ENCODE measurements at places on chromosomes 5 and 9. TPM values are rescaled to one million over a fixed set of nuclear protein-coding genes. Genes with fewer than 3 reads are reported as not detected.

GRCh38 chr5:174501461-174502069, 222.8 kb upstream of the MSX2 start:
- no peak for DNase-seq

- DNase-seq: no peak
These were observed 41.0 kb downstream of the UNC5A start for GRCh38 chr5:176851380-176851779.

GRCh38 chr5:89204756-89205155, 321.8 kb upstream of the MEF2C start:
- DNase-seq: no peak

GRCh38 chr9:107784235-107784958, 294.8 kb upstream of the KLF4 start:
- DNase-seq: peak; percentile 74

Gene C5orf15
- 73.8 TPM for polyA plus RNA-seq

Gene CNTLN
- 4.5 TPM for polyA plus RNA-seq

Gene BOD1
- polyA plus RNA-seq: 76.7 TPM

Gene TERT
- 4.0 TPM for polyA plus RNA-seq

DNA sequence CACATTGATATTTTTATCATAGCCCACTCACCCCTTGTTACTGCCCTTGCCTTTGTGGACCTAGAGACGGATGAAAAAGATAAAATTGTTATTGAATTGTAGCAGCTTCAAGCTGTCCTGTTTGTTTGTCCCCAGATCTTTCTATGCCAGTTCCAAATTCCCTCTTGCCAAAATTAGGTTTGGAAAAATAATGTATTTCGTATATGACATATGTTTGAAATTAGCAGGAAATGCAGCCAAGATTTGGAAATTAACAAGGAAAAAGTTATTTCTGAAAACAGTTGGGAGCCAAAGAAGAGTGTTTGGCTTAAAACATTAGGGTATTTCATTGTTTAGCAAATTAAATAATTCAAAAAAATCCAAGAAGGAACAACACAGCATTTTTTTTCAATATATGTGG, 33.5 kb downstream of the SPATA31D1 start:
- DNase-seq: no peak

DNA sequence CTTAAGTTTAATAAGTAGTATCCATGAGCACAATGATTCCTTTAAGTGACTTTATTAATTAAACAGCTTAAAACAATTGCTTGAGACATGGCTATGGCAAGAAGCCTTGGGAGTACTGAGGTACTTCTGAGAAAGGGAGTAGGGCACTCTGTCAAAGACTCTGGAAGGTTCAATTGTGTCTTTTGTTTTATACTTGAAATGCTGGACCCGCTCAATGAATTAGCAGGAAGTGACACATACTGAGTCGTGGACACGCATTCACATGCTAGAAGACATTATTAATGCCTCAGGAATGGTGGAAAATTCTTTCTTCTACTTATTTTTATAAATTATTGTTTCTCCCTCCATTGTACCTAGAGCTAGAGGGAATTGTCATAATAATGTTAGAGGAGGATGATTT, 347.3 kb upstream of the ZNF608 start:
- DNase-seq: no peak

- DNase-seq: no peak
These were observed 3.1 kb downstream of the RANBP3L start for GRCh38 chr5:36298552-36298951.

Gene TIMD4
- 1.5 TPM for polyA plus RNA-seq

DNA sequence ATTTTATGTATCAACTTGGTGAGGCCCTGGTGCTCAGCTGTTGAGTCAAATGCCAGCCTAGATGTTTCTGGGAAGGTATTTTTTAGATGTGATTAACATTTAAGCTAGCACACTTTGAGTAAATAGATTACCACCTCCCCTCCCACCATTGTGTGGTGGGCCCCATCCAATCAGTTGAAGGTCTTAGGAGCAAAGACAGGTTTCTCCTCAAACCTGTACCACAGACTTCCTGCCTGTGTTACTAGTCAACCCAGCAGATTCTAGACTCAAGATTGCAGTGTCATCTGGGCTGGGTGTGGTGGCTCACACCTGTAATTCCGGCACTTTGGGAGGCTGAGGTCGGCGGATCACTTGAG, 33.8 kb downstream of the MRPL36 start:
- DNase-seq: no peak

DNA sequence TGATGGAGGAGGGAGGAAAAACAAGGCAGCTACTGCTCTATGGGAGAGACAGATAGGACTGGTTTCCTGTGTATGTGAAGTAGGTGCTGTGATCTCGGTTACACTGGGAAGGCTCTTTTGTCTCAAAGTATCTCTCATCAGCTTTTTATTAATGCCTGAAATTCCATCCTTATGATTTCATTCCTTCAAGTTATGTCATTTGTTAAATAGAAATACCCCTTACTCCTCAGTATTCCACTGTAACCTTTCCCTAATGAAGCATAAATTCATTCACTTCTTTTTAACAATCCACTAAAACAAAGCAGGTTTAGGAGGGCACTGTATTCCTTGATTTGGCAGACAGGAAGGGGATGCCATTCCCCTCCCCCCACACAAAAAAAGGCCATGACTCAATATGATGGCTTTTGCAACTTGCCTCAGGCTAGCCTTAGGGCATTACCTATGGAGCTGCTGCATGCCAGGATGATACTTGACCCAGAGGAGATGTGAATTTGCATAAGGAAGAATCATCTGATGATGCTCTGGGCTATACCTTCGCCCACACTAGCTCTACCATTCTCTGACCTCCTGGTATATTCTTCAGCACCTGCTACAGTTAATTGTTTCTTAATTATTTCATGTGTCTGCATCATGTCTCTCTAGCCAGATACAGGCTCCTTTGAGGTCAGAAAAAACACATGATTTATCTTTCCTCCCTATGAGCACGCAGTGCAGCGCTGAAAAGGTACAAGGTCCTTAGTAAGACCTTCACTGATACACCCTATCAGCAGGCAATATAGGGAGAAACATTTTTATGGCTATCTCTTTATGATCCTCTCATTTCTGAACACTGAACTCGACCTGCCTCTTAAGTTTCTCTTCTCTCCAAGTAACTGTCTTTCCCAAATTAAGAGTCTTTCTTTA, 26.3 kb downstream of the NR3C1 start:
- peak; percentile 89 for DNase-seq

Gene PALM2AKAP2
- 4.3 TPM for polyA plus RNA-seq

GRCh38 chr9:136968333-136969127, 8.8 kb upstream of the PTGDS start:
- no peak for DNase-seq

DNA sequence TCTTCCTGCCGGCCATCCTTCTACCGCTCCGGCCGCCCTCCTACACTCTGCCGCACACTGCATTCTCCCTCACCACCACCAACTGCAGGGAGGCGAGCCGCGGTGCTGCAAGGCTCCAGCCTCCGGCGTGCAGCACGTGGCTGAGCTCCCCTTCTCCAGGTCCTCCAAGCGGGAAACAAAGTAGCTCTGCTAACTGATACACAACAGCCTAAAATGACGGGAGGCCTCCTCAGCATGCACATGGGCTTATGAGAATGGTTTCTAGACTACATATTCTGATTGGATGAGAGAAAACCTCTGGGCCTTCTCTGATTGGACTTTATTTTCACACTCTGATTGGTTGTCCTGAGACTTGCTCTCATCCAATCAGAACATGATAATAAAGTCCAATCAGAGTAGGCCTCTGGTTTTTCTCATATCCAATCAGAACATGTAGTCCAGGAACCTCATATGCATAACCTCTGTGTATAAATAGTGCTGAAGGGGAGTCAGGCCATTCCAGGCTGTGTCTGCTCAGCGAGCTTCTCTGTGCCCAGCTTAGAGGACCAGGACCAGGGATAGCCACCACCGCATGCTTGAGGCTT, 27.0 kb upstream of the ZNF354B start:
- DNase-seq: no peak

DNA sequence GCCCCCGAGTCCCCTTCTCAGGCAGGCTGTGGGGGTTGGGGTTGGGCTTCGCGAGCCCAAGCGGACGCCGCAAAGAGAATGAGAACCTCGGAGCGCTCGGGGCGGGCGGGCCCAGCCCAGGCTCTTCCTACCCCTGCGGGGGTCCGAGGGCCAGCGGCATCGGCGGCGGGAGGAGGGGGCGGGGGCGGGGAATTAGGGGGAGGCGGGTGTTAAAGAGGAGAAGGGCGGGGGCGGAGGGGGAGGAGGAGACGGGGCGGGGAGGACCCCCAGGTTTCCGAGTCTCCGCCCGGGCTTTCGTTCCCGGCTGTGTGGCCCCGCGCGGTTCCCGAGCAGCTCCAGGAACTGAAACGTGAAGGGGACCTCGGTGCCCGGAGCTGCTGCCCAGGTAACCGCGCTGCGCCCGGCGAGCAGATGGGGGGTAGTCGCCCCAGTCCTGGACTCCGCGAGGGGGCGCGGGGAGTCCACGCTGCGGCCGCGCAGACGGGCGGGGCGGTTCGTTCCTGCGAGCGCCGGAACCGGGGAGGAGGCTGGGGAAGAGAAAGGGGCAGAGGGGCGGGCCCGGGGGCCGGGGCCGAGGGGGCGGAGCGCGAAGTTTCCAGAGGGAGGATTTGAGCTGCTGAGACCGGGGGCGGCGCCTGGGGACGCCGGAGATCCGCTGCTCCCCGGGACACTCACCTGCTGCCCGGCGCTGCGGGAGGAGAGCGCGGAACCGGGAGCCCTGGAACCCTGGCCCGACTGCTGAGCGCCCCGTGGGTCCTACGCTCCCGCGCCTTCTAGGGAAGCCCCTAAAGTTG, 38.4 kb upstream of the PLEKHG4B start:
- peak; percentile 37 for DNase-seq

Gene KCNN2
- polyA plus RNA-seq: 0.48 TPM

Gene BSPRY
- 9.5 TPM for polyA plus RNA-seq

Gene RC3H2
- polyA plus RNA-seq: 27.1 TPM

DNA sequence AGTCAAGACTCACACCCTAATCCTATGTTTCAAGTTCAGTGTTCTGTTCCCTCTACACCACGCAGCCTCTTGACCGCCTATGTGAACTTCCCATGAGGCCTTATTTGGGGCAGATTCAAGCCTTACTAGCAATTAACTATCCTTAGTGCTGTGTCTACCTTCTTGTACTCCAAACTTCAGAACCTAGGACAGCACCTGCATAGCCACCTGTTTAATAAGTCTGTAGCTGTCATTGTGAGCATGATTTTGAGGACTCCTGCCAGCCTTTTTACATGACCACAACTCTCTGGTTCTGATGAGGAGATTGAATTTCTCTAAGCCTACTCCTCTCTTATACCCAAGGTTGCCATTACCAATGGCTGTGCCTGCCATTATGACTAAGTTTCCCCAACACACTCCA, 50.8 kb upstream of the PCSK1 start:
- peak; percentile 7 for DNase-seq

DNA sequence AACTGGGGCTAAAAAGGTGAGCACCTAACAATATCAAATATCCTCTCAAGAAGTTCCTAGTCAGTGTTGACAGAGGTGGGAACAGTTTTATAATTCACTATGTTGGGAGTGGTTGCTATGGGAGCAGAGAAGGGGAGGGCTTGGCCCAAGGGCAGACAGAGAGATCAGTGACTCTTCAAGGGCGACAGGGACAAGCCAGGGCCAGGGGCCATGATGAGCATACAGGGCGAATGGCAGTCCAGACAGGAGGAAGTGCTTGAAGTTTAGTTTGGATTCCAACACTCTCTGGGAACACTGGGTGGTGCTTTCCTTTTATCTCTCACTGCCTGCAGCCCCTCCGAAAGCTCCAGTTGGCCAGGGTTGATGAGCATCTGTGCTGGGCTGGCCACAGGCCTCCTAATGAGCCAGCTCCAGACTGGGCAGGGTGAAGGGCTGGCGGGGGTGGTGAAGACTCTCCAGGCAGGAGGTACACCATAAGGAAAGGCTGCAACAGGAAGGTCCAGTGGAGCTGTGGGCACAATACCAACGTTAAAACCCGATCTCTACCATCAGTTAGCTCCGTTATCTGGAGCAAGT, 111.3 kb downstream of the TMEM174 start:
- DNase-seq: no peak

DNA sequence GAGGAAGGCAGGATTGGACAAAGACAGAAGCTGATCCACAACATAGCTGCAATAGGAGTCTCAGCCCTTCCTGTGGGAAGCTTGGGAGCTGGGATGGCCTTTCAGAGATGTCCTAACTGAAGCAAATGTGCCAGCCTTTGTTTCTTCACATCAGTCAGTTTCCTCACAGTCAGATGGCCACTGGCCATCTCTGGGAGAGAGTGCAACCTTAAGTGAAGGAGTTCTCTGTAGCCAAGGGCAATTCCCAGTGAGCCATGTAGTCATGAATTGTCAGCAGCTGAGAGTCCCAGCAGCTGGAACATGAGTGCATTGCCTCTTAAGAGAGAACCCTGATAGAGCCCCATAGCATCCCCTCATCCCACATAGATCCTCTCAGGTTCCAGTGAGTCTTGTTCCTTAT, 89.1 kb upstream of the LIFR start:
- DNase-seq: no peak

Gene MLANA
- polyA plus RNA-seq: 0.54 TPM

- no peak for DNase-seq
These were observed 139.5 kb upstream of the KLF9 start for GRCh38 chr9:70553707-70554673.

- DNase-seq: no peak
These were observed 196.7 kb downstream of the SREK1 start for GRCh38 chr5:66340786-66341185.

DNA sequence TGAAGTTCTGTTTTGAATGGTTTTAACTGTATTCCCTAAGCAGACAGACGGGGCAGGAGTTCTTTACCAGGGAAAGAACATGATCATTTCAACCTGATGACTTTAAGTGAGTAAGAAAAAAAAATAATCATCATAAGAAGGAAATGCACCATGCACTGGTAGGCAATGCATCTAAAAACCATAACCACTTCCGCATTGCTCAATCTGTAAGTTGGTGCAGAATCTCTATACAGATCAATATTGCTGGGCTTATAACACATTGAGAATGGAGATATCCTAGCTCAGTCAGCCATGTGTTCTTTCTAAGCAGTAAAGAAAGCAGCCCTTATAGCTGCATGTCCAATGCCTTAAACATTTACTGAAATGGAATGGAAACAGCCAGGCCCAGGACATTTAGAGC, 407.1 kb upstream of the DMAC1 start:
- DNase-seq: no peak

Gene CYLC2
- polyA plus RNA-seq: not detected

DNA sequence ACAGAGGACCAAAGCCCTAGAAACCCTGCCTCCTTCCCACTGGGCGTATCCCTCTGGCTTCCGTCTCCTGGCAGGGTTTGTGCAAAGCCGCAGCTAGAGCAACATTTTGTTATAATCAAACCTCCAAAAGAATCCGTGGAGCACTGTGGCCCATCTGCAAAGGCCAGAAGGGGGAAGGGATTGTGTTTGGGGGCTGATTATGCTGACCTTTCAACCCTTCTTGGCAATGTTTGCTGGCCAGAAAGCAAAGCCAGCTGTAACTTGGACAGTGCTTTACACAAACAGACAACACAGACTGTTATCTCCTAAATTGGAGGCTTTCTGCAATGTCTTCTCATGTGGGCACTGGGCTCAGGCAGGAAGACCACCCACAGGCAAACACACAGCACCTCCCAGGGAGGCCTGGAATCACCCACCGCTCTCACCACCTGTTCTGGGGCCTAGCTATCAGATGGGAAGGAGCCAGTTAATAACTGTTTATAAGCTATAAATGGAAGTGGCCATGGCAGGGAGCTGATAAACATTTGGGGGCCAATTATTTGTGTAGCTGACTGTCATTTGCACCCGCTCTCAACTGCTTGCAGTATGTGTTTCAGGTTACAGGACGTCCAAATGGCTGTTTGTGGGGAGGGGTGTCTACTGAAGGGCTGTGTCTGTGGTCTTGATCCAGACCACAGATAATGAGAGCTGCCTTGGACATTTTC, 121.6 kb upstream of the ERCC6L2 start:
- peak; percentile 48 for DNase-seq

- no peak for DNase-seq
These were observed 51.4 kb upstream of the GRHPR start for GRCh38 chr9:37370968-37371563.

Gene TEK
- polyA plus RNA-seq: 14.6 TPM

Measured in large intestine (tissue), 12 donors.